Stimulated activated CD4-positive, alpha-beta T cell treated with anti-CD3 and anti-CD28 coated beads, Interleukin-15, amount 100 ng/mL, for 48 hours (primary cell): ENCODE measurements at places on chromosomes 2 and 18.

- no peak for DNase-seq
Measured at GRCh38 chr2:191263050-191263449, 17.8 kb downstream of the MYO1B start.

DNA sequence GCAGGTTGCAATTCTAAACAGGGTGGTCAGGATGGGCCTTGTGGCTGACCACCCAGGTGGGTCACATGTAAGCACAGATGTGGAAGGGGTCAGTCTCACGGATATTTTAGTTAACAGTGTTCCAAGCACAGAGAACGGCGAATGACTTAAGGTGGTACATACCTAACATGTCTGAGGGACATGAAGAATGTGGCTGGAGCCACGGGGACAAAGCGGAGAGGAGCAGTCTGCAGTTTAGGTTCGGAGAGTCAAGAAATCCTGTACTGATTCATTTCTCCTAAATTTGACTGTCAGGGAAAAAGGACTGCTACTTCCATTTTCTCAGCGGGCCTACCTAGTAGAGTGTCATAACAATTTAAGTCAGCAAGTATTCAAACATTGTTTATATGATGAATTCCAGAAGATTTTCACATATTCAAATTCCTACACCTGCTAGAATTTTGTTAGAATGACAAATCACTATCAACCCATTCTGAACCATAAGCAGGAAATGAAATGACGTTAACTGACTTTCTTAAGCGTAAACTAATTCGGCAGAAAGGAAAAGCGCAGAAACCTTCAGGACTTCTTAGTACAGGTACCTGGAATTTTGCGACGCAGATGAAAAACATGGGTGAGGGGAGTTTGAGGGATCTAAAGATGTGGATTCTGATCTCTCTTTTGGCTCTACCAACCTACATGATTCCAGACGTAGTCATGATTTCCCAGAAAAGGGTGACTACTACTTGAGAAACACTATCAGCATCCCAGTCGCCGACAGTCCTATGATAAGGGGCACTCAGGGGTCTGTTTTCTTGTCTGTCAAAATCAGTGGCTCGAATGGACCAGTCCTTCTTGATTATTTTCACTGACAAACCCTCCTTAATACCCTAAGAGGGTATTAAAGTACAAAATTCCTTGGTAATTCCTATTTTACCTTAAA is 41.3 kb downstream of the PTPN2 start:
- no peak for DNase-seq

DNA sequence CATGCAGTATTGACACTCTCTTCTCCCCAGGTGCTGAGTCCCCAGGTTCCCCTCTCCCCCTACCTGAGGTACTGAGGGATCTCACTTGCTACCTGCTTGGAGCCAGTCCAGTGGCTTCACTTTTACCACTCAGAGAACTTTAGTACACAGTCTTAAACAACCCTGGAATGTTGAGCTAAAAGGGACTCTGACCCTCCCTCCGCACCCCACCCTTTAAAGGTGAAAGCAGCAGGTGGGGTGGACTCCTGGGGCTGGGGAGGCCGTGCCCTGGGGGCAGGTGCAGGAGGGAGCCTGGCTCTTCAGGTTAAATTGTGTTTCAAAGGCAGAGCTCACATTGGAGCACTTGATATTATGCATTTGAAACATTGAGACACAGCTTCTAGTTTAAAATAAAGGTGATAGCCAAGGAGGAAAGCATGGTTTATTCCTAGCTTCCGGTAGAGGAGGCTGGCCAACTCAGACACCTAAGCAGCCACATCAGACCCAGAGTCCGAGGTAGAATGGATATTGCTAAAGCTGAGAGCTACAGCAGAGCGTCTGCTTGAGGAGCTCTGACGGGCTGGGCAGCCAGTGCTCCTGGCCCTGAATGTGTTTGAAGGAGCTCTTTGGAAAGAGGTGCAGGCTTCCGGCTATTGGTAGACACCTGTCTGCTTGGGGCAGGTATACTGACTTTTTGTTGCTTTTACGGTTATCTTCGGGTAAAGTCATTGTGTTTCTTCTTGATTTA is 196.4 kb downstream of the AGAP1 start:
- no peak for DNase-seq

GRCh38 chr2:65435625-65436168 is 3.3 kb upstream of the SPRED2 start:
- no peak for DNase-seq

- no peak for DNase-seq
Measured at GRCh38 chr2:217370391-217370790, 510.5 kb upstream of the TNP1 start.

DNA sequence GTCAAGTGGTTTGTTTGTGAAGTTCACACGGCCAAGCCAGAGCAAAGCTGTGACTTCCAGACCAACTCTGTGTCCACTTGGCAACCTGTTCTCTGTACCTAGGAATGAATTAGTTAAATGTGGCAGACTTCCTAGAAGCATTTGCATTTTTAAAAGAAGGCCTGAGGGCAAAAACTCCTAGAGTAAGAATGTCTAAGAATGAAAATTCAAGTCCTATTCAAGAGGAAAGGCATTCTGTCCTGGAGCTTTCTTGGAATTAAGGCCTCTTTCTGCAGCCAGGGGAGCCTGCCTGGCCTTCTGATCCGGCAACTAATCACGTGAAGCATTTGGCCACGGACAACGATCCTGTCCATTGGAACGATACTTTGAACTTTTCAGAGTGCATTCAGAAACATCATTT is 155.0 kb downstream of the SETBP1 start:
- no peak for DNase-seq

DNA sequence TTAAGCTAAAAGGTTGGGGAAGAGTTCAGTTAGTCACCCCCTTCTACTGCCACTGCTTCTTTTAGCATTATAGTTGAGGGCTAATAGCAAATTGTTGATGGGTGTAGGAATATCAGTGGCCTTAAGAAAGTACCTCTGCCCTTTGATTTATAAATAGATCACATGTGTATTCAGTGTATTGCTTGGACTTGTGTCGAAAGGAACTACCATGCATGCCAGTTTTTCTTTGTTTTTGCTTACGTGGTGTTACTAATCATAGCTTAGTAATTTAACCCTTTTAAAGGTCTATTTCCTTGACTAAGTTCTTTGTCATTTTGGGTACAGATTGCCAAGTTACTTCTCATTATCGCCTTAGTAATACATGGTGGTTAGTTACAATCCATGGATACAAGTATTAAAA is 85.6 kb downstream of the MIB1 start:
- DNase-seq: no peak

GRCh38 chr2:85733121-85733960 is 20.4 kb upstream of the ATOH8 start:
- DNase-seq: no peak

DNA sequence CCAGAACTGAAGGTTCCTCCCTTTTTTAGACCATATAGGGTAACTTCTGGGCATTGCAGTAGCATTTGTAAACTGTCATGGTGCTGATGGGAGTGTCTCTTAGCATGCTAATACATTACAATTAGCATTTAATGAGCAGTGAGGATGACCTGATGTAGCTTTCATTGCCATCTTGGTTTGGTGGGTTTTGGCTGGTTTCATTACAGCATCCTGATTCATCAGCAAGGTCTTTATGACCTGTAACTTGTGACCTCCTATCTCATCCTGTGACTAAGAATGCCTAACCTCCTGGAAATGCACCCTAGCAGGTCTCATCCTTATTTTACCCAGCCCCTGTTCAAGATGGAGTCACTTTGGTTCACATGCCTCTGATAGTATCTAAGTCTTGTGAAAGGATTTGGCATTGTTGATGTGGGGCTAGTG is 159.0 kb downstream of the TMX3 start:
- DNase-seq: no peak

- no peak for DNase-seq
Measured at GRCh38 chr2:151363709-151364108, 6.3 kb downstream of the TNFAIP6 start.

- DNase-seq: no peak
Measured at GRCh38 chr2:219314804-219315468, 5.7 kb upstream of the PTPRN start.

- DNase-seq: no peak
Measured at GRCh38 chr2:223700221-223700620, 98.1 kb upstream of the SCG2 start.

GRCh38 chr2:3073704-3074103 is 303.9 kb downstream of the EIPR1 start:
- DNase-seq: no peak

DNA sequence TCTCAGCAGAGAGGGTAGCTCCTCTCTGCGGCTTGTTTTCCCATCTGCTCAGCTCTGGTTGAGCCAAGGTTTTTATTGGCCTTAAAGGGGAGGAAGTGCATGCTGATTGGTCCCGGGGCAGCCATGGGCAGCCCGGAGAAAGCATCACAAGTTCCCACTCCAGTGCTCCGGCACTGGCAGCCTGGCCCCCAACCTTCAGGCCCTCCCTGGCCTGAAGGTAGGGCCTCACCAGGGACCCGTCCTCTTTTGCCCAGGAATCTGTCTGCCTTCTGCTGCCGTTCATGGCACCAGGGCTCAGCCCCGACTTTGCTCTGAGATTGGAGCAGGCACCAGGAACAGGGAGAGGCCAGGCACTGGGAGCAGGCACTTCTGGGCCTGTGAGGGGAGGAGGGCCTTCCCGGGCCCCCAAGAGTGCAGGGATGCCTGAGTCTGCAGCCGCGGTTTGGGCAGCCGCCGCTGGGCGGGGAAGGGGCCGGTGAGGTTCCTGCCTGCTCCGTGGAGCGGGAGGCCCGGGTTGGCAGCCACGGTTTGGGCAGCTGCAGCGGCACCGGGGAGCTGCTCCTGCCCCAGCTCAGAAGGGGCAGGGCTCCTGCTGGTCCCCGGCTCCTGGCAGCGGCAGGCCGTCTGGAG is 17.5 kb upstream of the ILKAP start:
- DNase-seq: no peak

- DNase-seq: no peak
Measured at GRCh38 chr18:51617167-51617566, 419.7 kb upstream of the MEX3C start.
